ENCODE measurements at places on chromosomes 12 and 14.

DNA sequence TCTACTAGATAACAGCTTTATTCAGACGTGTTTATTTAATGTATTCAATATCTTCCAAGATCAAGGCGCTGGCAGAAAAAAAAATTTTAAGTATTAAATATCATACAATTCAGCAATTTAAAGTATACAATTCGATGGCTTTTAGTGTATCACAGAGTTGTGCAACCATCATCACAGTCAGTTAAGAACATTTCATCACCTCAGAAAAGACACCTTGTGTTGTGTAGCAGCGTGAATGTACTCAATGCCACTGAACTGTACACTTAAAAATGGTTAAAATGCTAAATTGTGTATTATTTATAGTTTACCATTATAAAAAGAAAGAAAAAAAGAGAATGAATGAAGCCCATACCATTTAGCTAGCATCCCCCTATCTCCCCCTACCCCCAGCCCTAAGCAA is 96.4 kb downstream of the RIN3 start:
- DNase-seq = no peak

DNA sequence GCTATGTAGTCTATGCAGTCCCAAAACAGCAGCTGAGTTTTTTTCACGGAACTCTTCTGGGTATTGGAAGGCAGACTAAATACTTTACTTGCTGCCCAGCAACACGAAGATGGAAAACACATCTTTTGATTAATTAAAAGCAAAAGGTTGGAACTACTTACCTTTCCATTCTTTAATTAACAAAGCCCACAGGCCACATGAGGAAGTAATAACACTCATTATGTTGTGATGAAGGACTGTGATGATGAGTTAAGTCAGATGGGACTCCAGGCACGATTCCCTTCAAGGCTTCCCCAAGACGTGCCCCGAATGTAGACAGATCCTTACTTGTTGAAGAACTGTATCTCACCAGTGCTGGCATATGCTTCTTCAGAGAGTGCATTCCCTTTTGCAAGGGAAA is 129.0 kb downstream of the WIF1 start:
- DNase-seq = no peak

DNA sequence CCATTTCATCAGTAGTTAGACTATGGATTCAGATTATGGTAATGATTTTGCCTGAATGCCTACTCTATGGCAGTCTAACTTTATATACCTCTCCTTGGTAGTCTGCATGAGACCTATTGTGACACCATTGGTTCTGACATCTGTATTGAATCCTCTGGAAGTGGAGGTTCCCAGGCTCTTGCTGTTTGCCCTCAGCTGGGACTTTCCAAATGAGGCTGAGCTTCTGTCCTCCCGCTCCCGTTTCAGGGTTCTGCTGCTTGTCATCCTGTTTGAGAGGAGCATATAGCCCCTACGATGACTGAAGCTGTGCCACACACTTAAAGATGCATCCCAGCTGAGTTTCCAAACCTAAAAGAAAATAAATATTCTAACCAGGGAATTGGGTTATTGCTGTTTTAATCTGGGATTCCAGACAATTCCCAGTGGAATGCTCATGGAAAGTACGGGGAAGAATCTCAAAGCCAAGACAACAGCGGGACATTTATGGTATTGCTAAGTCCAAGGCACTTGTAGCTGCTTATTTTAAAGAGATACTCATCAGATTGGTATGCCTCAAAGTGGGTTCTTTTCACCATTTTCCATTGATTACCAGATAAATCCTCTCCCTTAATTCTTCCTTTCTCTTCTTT is 105.9 kb downstream of the ETV6 start:
- no peak for DNase-seq

GRCh38 chr14:87542288-87542687 is 450.7 kb downstream of the GALC start:
- DNase-seq = no peak

All from stimulated activated CD4-positive, alpha-beta T cell treated with anti-CD3 and anti-CD28 coated beads, Interleukin-4, amount 100 ng/mL, for 4 hours (primary cell).